Endothelial cell of umbilical vein (primary cell): ENCODE measurements at places on chromosomes 6 and 20.

DNA sequence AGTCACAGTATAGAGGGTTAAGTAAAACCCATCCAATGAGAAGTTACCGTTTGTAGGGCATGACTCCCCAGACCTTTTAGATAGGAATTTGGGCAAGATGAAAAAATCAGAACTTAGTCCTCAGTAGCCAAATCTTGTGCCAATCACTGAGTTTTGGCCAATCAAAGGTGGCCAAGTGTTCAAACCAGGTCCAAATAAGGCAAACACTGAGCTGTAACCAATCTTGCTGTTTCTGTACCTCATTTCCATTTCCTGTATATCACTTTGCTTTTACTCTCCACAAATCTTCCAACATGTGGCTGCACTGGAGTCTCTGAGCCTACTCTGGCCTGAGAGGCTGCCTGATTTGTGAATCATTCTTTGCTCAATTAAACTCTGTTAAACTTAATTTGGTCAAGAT, 81.8 kb upstream of the GPR6 start:
- no peak for DNase-seq

DNA sequence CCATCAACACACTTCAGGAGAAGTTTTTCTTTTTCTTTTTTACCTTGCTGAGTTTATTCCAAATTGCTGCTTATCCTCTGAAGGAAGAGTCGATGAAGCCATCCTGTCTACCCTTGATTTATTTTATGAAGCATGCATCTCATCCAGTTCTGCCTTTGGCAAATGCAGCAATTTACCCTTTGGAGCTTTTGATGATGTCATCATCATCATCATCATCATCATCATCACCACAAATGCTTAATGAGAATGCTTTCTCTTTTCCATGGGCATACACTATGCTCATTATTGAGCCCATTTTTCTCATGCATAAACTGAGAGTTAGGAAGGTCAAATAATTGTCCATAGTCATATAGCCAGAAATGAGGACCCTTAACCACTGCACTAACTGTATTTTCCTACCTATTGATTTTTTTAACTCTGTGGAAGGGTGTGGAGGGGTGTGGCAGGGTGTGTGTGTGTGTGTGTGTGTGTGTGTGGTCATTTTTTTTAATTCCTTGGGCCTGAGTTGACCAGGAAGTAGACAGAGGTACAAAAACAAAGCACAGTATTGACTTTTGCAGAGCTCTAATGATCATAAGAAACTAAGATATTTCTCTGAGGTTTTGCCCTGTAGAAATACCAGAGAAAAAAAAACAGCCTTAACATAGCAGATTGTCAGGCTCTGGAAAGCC, 82.8 kb downstream of the COL9A1 start:
- no peak for DNase-seq

DNA sequence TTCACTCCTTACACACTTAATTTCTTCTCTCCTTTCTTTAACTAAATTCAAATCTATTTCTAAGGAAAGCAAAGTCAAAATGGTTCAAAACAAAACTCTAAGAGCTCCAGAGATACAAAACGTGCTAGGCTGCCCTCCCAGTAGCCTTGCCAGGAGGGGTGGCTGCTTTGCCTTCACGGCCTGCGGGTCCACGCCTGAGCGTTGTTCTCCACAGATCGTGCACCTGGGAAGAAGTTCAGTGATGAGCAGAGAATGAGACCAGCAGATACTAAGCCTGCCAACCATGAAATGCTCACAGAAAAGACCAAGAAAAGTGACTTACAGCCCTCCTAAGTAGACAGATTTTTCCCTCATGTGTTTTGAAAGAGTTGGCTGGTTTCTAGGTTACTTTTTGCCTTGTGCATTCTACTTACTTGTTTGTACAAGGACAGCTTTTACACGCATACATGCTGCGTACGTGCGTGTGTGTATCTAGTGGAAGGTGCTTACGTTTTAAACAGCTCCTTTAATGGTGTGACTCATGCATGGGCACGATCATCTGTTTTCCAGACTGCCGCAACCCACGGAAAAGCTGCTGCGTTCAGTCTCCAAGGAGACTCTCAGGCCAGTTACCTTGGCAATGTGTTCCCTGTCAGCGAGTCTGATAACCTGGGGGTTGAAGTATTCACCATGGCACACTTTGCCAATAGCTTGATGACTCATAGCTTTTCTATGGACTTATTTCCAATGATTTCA, 32.4 kb upstream of the PBOV1 start:
- DNase-seq = peak; percentile 76

- DNase-seq = no peak
These were observed 26.8 kb downstream of the FBXL4 start for GRCh38 chr6:98920904-98921431.

GRCh38 chr20:4767084-4767483, 45.4 kb downstream of the PRND start:
- no peak for DNase-seq

DNA sequence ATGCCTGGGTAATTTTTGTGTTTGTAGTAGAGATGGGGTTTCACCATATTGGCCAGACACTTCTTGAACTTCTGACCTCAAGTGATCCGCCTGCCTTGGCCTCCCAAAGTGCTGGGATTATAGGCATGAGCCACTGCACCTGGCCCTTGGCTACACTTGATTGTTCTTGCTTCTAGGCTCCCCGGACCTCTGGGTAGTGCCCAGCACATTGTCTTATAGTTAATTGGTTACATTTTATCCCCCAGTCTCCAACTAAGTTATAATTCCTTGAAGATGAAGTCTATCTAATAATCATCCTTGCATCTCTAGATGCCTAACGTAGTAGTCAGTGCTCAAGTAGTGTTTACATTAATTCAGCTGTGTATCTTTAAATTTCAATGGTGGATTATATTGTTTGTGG, 11.8 kb downstream of the SMPDL3A start:
- no peak for DNase-seq

- no peak for DNase-seq
These were observed 6.0 kb upstream of the FOXS1 start for GRCh38 chr20:31851240-31851955.
